ENCODE measurements at places on chromosomes 16 and 17.

DNA sequence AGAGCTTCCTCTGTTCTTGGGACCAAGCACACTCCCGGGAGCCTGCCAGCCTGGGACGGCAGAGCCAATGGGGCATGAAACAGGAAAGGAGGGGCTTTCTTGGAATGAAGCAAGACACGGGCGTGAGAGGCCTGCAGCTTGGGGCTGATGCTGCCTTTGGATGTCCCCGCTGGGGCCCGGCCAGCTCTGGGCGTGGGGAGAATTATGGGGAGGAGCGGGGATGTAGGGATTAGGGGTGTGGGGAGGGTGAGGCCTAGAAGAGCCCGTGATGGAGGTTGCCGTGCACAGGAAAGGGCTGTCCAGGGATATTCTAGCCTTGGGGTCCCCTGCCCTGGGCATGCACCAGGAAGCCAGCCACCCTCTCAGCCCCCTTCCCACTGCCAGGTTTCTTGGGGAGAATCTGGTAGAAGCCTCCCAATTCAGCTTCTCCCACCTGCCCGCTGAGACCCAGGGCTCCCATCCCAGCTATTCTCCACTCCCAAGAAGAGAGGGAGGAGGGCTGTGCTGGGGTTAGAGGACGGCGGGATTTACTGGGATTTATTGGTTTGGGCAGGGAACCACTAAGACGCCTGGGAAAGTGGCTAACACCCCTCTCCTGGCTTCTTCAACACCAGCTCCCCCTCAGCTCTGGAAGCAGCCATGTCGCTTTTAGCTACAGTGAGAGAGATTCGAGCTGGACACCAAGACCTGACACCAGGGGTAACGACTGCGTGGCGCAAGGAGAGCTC, 20.0 kb upstream of the NXPH3 start:
- no peak for DNase-seq

DNA sequence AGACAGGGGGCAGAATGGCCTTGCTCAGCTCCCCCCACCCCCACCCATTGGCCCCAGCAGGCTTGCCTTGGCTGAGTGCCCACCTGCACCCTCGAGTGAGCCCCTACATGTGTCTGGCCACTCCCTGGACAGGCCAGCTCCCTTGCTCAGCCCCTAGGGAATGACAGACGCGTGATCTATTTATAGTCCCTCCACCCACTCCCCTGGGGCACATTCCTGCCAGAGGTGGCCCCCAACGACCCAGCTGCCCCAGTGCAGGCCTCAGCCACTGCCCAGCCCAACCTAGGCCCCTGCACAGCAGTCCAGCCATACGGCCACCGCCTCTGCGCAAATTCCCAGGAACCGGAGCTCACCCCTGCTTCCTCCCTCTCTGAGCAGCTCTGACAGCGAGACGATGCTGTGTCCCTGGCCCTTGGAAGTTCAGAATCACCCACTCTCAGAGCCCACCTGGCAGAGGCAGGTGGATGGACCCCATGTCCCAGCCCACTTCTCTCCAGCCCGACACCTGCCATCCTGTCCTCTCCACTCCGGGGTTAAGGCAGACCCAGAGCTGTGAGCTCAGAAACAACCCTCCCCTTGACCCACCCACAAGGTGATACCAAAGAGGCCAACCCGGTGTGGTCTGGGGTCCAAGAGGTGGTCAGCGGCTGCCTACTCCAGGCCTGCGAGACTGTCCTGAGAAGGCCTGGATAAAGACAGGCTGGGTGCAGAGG, 11.5 kb upstream of the P2RX1 start:
- DNase-seq: no peak

DNA sequence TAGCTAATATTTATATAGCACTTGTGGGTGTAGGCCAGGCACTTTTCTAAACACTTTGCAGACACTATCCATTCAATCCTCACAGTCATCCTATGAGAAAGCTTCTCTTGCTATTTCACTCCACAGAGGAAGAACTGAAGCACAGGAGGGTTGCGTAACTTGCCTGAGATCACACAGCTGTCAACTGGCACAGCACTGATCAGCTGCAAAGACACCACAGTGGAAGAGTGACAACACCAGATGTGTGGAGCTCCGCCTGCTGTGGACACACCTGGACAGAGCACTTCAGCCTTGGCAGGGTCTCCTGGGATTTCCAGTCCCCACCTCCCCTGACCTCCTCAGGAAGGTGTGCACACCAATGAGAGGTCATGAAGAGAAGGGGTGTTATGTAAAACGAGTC, 13.3 kb upstream of the CNEP1R1 start:
- DNase-seq: peak; percentile 56

DNA sequence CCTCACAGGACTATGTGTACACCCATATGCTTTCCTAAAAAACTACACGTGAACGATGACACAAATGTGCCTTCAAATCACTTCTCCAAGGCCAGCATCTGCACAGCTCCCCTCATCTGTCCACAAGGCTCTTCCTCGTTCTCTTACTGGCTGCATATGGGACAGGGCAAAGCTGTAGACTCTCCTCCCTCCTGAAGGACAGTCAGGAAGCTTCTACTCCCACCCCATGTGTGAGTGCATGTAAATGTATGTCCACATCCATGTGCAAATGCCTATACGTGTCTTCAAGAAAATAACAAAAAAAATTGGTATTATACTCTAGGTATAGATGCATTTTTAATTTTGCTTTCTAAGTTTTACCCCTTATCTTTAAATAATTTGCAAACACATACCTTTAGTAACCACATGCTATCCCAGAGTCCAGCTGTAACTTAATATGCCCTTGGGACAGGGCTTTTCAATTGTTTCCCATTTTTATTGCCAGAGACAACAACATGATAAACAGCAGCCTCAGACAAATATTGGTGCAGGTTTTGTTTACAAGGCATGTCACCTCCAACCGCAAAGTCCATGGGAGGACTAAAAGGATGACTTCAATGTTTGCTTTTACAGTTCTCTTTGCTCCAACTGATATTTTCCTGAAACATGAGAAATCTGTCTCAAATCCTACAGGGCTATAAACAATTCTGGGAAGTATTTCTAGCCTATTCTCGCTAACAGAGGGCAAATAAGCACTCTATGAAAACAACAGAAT, 31.6 kb upstream of the FAAP100 start:
- peak; percentile 61 for DNase-seq

DNA sequence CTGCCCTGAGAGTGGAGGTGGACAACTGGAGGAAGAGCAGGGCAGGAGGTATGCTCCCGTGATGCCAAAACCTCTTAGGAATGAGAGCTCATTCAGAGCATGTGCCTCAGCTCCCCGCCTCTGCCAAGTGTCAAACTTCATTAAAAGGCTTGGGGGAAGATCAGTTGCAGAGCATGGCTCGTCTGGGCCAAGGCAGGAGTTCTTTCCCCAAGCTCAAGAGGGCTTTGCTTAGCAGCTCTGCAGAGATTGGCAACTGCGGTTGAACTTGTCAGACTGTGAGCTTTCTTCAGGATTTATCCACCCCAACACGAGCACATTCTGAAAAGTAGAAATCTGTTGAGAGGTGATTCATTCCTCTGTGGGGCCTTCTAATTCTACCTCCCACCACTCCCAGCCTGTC, 248.1 kb downstream of the HS3ST3A1 start:
- peak; percentile 13 for DNase-seq

GRCh38 chr17:82031303-82031884, at the start of gene RAC3:
Gene RAC3 (plus strand): TSS chr17:82031678. CDS start chr17:82031762, 84 bp downstream.
- DNase-seq: peak; percentile 39

GRCh38 chr16:88886845-88887521, 20.5 kb upstream of the PABPN1L start:
- peak; percentile 26 for DNase-seq

- no peak for DNase-seq
Measured at GRCh38 chr16:89334988-89335802, 117.7 kb downstream of the ZNF778 start.

Measured in mesenchymal stem cell (in vitro differentiated cells and primary cell).